NCI-H1048 (cell line): ENCODE measurements at places on chromosomes 7 and 10.

DNA sequence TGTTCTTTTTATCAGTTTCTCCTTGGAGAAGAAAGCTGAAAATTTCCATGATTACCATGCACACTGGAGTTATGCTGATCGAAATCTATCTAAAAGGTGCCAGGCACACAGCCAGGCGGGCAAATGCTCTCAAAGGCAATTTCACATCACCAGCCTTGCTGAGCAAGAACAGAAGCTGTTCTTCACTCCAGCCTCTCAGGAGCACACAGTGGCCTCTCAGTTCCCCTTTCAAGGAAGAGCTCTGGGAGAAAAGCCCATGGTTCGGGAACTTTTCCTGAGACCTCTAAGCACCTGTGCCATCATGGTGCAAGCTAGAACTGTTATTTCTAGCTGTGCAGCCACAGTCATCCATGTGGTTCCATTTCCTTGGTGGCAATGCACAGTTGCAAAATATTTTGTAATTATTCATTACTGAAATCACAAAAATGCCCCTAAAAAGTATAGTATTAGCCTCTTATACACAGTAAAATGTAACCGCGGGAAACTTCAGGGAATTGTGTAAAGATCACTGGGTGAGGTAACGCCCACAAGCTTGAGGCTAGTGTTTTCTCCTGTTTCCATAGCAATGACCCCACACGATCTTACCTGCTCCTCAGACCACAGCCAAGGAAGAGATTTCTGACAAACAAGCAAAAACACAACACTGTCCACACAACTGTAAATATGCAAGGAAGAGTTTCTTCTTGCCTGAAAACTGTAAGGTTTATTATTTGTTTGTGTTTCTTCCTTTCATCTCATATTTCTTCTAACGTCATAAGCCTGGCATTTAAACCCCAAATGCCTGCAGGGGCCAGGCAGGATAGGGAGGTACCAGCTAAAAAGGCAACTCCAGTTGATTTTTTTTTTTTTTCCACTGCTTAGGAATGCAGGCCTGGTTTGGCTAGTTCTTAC, 121.2 kb downstream of the FAM107B start:
- DNase-seq = no peak

DNA sequence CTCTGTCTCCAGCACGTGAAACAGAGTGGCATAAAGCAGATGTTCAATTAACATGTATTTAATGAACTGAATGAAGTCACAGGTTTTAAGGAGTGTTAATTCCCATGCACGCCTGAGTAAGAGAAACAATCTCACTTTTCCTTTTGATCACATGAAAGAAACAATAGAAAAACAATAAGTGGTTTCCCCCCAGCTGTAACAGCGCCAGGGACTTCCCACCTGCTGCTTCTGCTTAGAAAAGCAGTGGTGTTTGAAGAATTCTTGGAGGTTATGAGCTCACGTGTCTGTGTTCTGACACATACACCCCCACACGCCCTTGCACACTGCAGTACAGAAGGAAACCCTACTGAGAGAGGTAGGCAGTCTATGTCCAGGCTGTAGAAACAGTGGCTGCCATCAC, 51.3 kb upstream of the FRMD4A start:
- DNase-seq = no peak

DNA sequence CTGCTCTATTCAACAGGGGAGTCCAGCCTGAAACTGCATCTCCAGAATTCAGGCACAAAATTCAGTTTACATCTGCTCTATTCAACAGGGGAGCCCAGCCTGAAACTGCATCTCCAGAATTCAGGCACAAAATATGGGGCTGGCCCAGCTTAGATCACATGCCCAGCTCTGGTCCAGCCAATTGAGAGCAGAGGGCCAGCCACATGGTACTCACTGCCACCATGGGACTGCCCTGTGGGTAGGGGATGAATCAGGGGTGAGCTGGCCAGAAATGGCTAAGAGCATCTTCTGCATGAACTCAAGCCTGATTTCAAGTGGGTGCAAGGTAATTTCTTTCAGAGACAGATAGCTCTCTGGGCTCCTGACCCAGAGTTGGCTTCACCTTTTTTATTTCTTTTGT, 156.6 kb upstream of the LYZL2 start:
- DNase-seq = no peak

- DNase-seq = no peak
Measured at GRCh38 chr7:121516821-121517220, 120.7 kb upstream of the FAM3C start.

GRCh38 chr10:29279779-29280487, 8.9 kb upstream of the LYZL1 start:
- DNase-seq = no peak

DNA sequence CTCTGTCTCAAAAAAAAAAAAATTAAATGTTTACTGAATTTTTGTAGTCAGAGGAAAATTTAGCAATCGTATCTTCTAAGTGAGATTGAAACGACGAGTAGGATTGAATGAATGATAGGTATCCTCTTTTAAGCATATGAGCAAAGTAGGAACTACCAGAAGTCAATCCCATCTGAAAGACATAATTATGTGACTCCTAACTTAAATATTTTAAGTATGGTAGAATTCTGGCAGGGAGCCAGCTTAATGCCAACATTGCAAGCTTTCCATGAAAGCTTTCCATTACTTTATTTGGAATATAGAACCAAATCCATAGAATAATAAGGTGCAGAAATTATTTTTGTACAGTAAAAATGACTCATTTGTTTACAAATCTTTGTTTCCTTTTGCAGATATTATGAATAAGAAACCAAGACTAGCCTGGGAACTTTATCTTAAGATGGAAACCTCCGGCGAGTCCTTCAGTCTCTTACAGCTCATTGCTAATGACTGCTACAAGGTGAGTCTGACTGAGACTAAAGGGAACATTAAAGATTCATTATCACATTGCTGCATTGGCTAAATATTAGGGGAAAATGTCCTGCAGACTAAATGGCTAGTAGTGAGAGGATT, 50.2 kb upstream of the UBN2 start:
- no peak for DNase-seq

GRCh38 chr10:59374916-59375315, 12.6 kb upstream of the FAM13C start:
- no peak for DNase-seq

DNA sequence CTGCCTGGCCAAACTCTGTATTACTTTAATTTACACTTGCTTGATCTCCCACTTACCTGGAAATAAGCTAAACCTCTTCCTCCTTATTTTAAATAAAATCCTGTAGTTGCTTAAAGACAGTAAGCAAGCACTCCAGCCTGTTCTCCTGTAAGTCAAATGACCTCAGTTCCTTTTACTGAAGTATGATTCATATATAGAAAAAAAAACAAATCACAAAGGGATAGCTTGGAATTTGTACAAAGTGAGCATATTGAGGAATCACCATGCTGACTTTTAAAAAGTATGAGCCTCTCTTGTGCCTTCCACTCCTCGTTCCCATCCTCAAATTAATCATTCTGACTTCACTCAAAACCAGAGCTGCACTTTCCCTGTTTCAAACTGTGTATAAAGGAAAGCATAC, 52.0 kb downstream of the C10orf90 start:
- DNase-seq = no peak

GRCh38 chr7:139360948-139361307, 1.2 kb downstream of the LUC7L2 start:
- DNase-seq = no peak

GRCh38 chr7:108805808-108806397, 236.2 kb downstream of the DNAJB9 start:
- no peak for DNase-seq

GRCh38 chr10:100978901-100979195, 8.4 kb downstream of the MRPL43 start:
- no peak for DNase-seq

DNA sequence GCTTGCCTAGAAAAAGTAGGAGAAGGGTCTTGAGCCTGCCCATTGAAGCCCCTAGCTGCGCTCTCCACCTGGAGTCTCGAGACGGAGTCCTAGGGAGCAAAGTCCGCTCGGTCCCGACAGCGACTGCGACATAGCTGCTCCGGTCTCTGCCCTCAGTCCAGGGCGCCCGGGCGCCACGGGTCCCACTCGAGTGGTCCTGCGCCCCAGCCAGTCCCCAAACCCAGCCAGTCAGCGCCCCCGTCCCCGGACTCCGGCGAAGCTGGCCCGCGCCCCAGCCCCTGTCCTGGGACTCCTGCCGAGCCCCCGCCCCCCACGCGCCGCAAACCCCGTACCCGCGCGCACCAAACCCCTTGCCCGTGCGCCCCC, 490 bp downstream of the TNS3 start:
- DNase-seq = no peak

DNA sequence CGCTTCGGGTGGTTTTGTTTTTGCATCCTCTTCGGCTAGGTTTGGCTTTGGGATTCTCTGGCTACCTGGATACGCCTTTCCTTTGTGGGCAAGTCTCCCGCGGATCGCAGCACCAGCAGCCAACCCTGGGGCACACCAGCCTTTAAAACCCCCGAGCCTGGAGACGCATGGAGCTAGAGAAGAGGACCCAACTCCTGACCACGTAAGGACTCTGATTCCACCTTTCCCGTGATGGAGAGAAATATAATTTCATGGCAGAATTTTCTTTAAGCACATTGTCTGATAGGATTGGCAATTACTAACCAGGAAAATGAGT, 535.4 kb upstream of the GALNT17 start:
- DNase-seq = no peak

DNA sequence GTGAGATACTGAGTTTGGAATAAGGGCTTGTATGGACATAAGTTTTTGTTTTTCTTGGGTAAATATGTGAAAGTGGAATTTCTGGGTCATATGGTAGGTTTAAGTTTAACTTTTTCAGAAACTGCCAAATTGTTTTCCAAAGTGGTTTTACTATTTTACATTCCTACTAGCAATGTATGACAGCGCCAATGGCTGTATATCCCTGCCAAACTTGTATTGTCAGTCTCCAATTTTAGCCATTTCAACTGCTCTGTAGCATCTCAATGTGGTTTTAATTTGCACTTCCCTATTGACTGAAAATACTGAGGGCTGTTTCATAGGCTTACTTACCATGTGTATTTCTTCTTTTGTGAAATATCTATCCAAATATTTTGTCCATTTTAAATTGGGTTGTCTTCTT, 90.5 kb upstream of the ZNF32 start:
- DNase-seq = no peak

GRCh38 chr10:96918214-96919002, 86.3 kb downstream of the LCOR start:
- no peak for DNase-seq

DNA sequence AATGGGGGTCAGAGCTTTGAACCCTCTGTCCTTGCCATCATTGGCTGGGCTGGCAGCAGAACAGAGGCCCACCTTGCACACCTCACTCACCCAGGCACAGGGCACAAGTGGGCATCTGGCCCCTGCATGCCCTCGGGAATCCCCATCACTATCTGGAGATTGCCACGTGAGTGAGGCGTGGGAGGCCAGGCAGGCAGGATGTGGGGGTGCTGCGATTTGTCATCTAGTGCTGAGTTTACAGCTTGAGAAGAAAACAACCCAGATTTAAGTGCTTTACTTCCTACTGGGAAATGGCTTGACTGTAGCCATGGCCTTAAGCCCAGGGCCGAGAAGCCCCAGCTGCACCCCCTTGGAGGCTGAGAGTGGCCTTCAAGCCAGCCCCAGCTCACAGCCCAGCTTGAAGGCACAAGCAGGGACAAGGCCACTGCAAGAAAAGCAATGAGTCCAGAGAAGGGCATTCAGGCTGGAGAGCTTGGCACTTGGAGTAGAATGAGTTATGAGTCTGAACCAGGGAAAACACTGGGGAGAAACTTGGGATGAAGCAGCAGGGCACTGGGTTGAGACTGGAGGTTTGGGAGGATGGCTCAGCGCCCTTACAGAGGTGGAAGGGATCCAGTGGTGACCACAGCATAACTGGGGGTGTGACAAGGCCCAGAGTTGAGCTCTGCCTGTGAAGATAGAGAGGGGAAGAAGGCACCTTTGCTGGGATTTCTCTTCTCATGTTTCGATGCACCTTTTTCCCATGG, 123.0 kb downstream of the CXCL12 start:
- DNase-seq = no peak

DNA sequence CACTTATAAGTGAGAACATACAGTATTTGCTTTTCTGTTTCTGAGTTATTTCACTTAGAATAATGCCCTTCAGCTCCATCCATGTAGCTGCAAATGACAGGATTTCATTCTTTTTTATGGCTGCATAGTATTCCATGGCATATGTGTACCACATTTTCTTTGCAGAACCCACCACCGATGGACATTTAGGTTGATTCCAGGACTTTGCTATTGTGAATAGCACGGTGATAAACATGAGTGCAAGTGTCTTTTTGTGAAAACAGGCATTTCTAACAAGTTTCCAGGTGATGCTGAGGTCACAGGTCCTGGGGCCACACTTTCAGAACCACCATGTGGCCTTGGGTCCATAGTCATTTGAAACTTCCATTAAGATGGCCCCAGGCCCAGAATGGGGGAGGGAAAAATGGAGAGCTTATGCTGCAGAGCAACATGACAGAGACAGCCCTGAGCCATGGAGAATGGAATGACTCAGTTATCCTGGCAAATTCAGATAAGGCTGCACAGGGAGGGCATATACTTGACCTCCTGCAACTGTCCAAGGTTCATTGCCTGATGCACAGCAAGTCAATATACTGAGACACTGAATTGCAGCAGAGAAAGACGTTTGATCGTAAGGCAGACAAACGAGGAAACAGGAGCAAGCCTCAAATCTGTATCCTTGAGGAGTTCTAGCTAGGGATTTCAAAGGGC, 248.0 kb upstream of the GALNT17 start:
- no peak for DNase-seq

DNA sequence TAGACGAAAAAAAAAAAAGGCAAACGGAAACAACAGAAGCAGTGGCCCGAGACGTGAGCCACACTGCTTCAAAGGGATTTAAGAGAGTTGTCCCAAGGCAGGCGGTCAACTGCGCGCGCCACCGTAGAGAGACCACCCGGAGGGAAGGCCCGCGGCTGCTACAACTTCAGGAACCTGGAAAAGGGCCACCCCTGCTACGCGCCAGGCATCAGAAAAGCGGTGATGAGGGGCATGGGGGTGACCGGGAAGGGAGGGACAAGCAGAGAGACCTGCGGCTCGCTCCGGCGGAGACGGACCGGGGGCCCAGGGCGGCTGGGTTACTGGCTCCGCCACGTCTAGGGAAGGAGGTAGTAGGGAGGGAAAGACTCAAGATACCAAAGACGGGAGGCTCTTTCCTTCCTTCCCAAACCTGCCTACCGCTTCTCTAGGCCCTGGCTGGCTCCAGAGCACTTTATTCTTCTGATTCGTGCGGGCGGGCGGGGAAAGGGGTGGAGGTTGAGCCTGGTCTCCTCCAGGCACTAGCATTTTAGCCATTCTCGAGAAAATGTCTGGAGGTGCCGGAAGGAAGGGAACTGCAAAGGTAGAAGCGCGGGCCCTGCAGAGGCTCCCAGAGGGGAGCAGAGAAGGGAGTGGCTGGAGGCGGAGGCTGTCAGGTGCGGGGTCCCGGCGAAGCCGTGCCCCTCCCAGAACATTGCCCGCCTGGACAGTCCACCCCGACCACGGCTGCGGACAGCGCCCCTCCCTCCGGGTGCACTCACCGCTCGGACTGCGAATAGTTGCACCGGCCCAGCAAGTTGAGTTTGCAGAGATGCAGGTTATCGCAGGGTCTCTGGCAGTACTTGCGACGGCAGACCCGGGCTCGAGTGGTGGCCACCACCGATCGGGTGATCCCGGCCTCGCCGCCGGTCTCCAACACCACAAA, 993 bp downstream of the ZC3HAV1 start:
- DNase-seq = no peak

GRCh38 chr10:102948786-102949185, 30.7 kb downstream of the CNNM2 start:
- no peak for DNase-seq

GRCh38 chr10:22673091-22673392, 41.3 kb downstream of the PIP4K2A start:
- DNase-seq = no peak
